ENCODE measurements at places on chromosomes 2 and 18.

DNA sequence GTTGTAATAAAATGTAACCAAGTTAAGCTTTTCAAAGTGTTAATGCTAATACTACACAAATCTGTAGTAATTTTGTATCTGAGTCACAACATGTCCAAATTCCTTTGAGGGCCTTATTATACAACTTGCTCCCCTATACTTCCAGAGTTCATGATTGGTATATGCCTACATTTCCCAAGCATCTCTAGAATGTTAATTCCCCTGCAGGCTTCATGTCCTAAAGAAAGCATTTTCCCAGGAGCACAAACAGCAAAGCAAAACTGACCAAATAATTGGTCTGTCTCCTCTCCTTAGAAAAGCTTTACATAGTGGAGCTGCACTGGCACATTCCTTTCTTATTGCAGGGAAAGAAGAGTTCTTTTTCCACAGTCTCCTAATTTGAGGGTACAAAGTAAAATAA, 3.7 kb downstream of the ALS2 start:
- no peak for DNase-seq

- DNase-seq = no peak
These were observed 2.7 kb upstream of the TGIF1 start for GRCh38 chr18:3447068-3447894.

DNA sequence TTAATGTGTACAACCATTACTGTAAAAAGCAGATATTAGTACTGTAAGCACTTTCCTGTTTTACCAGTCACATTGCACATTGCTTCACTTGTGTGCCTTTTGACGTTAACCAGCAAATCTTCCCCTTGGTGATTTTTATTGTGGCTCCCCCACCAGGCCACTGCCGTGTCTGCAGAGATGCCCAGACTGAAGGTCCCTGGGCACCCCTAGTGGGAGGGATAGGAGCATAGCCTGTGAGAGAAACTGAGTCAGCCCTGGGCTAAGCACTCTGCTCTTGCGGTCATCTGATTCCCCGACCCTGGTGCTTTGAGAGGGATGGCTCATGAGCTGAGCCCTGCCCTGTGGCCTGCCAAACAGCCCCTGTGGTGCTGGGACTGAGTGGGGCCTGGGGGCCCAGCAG, 73.4 kb downstream of the INPP4A start:
- DNase-seq = peak; percentile 50

- DNase-seq = no peak
These were observed 106.0 kb downstream of the ZNF236 start for GRCh38 chr18:76928179-76928868.

DNA sequence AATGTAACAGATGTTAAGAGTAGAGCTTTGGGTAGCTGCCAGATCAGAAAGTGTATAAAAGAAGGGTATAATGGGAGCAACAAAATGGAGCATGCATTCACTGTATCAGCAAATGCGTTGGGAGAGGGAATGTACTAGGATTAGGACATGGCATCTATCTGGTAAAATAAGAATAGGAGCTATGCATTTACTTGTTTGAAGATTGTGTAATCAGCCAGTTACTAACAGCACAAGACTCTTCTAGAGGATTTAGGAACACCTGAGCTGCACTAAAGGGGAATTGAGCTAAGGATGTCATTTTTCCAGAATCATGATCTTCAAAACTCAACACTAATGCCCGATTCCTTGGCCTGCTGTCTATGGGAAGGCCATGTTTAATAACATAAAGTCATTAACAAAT, 394.2 kb upstream of the TNP1 start:
- no peak for DNase-seq

- no peak for DNase-seq
These were observed 195.3 kb downstream of the FHOD3 start for GRCh38 chr18:36492604-36493329.

- no peak for DNase-seq
These were observed 233.8 kb upstream of the PIK3C3 start for GRCh38 chr18:41721103-41721790.

- DNase-seq = no peak
These were observed 136.1 kb upstream of the RIOK3 start for GRCh38 chr18:23316988-23317387.

GRCh38 chr2:173828189-173829142, 136.7 kb downstream of the SP3 start:
- no peak for DNase-seq

DNA sequence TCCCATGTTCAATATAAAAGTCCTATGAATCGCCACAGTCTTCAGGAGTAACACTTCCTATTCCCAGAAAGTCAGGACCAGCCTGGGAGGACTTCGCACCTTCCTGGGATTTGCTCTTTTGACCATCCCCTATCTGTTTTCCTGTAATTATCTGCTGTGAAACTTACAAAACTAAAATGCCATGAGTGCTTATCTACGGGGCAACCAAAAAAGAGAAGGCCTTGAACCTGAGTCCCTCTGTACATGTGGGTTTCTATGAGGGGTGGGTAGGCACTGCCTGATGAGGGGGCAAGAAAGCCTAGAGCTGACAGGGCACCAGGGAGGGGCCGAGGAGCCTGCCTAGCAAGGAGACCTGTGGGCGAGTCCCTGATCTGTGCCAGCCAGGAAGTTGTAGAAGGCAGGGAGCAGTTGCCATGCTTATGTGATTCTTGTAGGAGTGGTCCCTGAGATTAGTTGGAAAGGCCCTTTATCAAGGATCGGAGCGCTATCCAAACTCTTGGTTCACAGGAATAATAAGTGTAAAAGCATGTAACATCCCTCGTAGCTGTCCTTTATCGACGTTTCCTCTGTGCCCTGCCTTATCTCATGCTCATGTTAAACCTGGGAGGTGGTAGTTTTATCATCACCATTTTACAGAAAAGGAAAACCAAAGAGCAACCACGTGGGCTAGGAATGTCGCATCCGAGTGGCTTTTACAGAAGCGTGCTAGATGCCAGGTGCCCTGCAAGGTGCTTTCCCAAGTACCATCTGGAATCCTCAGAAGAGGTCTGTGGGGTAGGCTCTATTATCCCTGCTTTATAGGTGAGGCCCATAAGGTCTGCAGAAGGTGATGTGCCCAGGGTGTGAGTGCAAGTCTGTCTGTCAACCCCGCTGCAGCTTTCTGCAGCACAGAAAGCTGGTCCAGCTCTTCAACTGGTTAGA, 111.8 kb downstream of the B3GNT2 start:
- no peak for DNase-seq

DNA sequence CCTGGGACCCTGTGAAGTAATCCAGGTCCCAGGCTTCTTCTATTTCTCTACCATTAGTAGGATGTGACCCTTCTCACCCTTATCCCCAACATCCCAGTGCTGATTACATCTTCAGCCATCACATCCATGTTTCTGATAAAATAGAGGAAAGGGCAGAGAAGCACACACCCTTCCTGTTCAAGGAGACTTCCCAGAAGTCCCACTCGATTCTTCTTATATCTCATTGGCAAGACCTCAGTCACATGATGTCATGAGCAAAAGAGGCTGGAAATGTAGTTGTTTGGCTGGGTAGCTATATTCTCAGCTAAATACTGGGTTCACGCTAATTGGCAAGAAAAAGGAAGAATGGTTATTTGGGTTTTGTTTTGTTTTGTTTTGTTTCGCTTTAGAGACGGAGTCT, 8.0 kb upstream of the XRCC5 start:
- no peak for DNase-seq

- no peak for DNase-seq
These were observed 131.3 kb upstream of the UNC80 start for GRCh38 chr2:209640358-209640757.

GRCh38 chr2:239639421-239640185, 238.8 kb upstream of the HDAC4 start:
- DNase-seq = no peak

DNA sequence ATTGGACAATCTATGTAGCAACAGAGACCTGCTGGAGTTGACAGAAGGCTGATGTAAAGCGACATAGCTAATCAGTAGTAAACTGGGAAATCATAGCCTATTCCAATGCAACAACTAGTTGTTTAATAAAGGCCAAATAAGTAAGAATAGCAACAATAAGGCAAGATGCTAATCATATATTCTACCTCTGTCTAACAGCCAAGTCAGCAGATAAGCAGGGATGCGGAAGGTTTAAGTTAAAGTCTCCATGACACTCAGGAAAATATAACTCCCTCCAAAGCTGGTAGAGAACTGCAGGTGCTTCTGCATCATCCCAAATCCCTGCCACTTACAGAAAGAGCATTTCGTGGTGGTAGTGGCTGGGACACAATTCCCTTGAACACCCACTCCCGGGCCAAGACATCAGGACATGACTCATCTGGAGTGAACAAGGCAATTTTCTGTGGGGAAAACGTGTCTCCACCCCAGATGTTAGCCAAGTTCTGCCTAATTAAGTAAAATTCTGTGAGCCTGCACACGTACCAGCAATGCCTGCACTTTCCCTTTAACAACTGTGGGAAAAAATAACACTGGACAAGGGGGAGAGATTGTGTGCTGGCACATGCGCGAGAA, 413.6 kb upstream of the ID2 start:
- no peak for DNase-seq

- DNase-seq = no peak
These were observed 331.6 kb downstream of the DYSF start for GRCh38 chr2:71784734-71785511.

DNA sequence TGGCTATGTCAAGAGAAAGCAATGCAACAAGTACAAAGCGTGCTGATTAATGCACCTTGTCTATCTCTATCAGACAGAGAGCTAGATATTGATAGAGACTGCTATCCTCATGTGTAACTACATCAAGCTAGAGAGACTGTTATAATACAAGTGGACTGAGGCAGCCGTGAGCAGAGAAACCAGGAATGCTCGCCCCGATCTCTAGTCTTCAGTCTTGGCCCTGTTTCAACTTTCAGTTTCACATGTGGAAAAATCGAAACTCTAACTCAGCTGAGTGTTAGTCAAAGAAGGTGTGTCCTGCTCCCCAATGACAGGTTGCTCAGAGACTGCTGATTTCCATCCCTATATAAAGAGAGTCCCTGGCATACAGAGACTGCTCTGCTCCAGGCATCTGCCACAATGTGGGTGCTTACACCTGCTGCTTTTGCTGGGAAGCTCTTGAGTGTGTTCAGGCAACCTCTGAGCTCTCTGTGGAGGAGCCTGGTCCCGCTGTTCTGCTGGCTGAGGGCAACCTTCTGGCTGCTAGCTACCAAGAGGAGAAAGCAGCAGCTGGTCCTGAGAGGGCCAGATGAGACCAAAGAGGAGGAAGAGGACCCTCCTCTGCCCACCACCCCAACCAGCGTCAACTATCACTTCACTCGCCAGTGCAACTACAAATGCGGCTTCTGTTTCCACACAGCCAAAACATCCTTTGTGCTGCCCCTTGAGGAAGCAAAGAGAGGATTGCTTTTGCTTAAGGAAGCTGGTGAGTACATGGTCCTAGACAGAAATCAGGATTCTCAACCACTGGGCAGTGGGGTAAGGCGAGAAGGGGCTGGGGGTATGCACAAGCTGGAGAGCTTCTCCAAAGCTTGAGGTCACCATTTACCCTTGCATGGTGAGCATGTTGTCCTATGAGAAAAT, at the start of gene RSAD2:
Gene RSAD2 (plus strand): TSS at position 376 of the 903 bp plus-strand sequence. CDS start 24 bp downstream, at position 400.
- peak; percentile 23 for DNase-seq

- DNase-seq = no peak
These were observed 64.6 kb upstream of the TFPI start for GRCh38 chr2:187618813-187619212.

- no peak for DNase-seq
These were observed 14.0 kb upstream of the BMP10 start for GRCh38 chr2:68885074-68885810.

DNA sequence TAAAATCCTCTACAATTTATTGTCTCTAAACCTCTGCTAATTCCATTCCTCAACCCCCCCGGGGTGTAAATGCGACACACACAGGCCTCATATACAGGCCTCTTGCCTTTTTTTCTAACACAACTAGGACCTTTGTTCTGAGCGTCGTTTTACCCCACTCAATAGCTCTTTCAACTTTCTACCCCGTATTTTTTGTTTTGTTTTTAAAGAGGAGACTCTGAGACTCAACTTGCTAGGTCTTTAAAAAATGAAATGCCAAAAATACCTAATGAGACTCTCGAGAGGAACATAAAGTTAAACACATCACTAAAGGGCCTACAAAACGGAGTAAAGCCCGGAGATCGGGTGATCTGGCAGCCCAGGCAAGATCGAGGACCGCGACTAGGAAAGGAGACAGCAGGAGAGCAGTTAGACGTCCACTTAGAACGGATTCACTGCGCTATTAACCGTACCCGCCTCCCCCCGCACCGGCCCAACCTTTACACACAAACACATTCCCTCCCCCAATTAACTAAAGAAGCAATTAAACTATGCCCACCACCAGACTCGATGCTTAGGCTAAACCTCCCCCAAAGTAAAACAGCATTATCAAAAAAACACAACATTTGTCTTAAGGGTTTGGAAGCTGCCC, 1.7 kb downstream of the TRIP12 start:
- DNase-seq = peak; percentile 4

DNA sequence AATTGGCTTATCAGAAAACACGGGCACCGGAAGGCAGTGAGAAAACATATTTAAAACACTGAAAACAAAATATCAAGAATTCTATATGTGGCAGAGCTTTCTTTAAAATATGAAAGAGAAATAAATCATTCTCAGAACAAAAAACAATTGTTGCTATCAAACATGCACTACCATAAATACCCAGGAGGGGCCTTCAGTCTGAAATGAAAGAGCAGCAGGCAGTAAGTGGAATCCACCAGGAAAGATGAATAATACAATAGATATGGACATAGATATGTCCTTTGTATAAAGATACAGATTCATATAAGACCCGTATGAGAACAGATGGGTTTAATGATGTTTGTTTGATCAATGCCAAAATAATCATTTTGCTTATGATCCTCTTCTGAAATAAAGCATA, 142.0 kb downstream of the TMEM18 start:
- DNase-seq = no peak

GRCh38 chr18:78625847-78626246, 353.8 kb upstream of the SALL3 start:
- DNase-seq = no peak

DNA sequence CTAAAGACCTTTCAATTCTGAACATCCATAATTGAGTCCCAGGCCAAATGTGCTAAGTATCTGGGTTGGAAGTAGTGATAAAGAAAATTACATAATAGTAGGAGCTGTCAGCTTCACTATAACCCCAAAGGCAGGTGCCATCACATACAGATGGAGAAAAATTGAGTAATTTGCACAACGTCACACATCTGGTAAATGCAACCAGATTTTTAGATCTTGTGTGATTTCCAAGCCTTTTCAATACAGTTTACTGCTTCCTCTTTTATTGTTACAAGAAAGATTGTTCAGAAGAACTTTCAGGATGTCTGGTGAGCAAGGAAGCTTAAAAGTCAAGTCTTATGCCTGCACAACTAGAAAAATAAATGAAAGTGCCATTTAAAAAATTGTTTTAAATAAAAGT, 62.3 kb downstream of the UBE2E3 start:
- no peak for DNase-seq

DNA sequence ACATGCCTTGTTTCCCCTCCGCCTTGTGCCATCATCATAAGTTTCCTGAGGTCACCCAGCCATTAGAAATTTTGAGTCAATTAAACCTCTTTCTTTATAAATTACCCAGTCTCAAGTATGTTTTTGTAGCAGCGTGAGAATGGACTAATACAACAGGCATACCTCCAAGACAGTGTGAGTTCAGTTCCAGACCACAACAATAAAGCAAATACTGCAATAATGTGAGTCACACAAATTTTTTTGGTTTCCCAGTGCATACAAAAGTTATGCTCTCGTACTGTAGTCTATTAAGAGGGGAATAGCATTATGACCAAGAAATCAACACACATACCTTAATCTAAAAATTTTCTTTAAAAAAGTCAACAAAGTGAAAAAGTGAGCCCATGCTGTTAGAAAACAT, 217.2 kb downstream of the NR4A2 start:
- no peak for DNase-seq
